ENCODE measurements at places on chromosomes 6 and 20.

GRCh38 chr6:169452117-169452868 lies 198.6 kb upstream of the THBS2 start:
- DNase-seq, result no peak

DNA sequence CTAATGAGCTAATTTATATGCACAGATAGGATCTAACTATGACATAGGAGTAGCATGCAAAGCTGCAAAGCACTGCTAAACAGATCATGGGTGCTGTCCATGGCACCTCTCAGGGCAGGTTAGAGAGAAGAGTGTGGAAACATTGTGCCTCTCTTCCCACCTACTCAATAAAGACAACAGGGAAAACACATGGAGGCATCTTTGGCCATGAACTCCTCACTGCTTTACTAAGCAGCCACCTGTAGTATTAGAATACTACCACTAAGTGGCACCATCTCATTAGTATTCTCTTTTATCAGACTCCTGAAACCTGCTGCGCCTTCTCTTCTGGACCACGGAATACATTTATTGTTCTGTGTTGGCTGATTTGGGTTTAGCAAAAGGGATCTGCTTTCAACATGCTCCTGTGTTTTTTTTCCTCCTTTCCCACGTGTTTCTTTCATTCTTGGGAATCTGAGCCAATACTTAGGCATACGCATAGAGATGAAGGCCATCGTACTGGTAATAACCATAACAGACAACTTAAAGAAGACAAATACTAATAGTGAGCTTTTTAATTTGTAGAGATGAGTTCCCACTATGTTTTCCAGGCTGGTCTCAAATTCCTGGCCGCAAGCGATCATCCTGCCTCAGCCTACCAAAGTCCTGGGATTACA lies 9.4 kb upstream of the HDDC2 start:
- DNase-seq, result no peak

DNA sequence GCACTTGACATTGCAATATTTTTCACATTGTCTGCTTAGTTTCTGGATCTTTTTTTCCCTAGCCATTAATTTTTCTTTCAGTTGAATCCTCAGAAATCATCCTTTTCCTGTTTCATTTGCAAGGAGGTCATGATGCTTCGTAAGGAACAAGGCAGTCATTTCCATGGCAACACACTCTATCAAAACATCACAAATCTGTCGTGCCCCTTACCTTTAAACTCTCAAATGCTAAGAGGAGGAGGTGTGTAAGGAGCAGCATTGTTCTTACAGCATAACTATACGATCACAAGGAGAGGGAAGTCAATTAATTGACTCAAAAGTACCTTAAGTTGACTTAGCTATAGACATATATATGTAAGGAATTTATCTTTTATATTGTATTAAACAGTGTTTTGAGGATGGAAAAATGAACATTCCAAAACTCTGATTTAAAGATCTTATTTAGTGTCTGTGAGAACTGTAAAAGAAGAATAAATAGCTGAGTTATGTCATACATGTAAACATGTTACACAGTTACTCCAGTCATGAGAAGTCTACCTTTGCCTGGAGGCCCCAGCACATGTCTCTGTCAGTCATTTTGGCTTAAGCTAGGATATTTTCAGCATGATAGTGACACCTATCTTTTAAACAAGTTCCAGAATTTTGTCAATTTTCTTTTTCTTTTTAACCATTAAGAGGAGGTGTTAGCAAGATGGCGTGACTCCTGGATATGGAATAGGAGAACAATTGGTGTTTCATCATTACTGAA lies 41.6 kb downstream of the CDKAL1 start:
- no peak for DNase-seq

DNA sequence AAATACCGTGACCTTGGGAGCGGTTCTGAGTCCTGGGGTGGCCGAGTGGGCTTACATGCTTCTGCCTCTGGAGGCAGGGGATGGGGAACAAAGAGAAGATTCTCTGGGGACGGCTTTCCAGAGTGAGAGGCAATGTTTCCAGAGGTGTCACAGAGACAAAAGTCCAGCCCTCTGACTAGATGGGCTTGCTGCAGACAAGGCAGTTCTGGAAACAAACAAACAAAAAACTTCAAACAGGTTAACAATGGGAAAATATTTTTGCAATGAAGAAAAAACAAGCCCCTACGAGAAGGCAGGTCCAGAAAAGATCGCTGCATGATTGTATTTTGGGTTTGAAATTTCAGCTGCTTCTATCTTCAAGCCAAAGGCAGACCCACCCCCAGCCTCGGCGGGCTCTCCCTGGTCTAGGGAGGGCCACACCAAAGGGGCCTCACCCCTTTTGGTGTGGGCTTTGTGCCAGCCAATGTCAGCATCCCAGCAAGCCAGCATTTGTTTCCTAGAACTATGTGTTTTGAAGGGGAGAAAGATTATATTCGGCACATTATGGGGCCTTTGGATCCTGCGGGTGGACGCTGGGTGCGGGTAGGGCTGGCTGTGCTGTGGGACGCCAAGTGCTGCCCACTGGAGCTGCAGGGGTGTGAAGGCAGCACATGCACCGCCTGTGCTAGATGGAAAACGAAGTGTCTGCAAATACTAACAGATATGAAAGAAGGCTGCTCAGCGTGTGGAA lies 42.9 kb downstream of the RIOK1 start:
- no peak for DNase-seq

DNA sequence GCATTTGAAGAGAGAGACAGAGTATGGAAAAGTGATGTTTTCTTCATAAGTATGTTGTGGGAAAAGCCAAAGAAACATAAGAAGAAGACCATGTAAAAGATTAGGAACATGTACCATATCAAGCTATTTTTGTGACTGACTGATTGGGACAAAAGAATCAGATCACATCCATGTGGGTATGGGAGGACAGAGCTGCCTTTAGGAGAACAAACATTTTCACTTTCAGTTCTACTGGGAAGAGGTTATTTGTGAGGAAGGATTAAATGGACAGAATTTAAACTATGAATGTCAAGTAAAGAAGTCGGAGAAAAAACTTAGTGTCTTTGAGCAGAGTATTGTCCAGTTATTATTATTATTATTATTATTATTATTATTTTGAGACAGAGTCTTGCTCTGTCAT lies 124.4 kb upstream of the HCRTR2 start:
- no peak for DNase-seq

DNA sequence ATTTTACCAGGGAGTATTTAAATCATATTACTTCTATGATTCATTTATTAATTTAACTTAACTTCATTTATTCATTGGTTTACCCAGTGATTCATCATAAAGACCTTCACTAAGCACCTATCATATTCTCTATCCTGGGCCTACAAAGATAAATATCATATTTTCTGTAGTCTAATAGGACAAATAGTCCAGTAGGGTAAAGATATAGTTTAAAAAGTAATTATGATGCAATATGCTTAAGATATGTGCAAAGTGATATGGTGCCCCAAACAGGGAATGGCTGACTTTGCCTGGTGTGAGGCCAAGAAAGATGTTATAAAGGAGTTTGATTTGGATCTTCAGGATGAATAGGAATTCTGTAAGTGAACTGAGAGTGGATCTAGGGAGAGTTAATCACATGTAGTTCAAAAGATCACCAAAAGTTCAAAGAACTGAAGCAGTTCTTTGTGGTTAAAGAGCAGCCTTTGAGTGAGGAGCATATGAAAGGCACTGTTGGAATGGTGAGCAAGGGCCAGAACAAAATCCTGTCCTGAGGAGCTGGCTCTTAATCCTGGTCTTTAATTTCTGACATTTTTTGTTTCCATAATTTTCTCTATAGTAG lies 45.5 kb downstream of the MLIP start:
- DNase-seq, result no peak

GRCh38 chr20:44485830-44486198 lies 10.1 kb downstream of the TTPAL start:
- DNase-seq, result no peak

DNA sequence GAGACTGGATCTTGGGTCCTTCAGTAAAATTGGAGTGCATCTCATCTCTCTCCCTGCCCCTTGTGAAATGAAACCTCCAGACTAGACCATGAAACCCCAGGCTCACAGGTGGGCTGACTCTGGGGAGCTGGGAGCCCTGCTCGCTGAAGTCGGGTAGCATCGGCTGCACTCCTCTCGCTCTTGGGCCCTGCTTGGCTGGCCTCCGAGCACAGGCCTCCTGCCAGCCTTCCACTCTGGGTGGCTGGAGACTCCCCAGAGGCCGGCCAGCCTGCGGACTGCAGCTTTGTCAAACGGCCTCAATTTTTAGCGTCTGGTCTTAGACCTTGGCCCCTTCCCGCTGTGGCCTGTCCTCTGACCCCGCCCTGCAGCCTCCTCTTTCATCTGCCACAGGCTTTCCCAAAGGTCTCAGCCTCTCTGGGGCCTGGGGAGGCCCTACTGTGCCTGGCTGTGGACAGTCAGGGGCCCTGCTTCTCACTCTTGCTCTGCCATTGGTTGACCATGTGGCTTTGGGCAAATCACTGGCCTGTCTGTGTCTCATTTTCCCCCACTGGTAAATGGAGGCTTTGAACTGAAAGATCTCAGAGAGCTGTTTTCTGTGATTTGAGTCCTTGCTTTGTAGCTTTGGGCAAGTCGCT lies 45.1 kb downstream of the SRC start:
- DNase-seq, result no peak

DNA sequence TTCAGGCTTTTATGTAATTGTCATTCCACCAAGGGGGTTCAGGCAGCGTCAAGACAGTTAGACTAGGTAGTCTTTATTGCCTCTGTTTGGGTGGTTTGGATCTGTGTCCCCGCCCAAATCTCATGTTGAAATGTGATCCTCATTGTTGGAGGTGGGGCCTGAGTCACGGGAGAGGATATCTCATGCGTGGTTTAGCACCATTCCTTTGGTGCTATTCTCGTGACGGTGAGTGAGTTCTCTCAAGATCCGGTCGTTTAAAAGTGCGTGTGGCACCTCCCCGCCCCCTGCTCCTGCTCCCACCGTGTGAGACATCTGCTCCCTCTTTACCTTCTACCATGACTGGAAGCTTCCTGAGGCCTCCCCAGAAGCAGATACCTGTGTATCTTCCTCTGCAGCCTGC lies 51.3 kb upstream of the FOXC1 start:
- DNase-seq, result no peak

- no peak for DNase-seq
These were observed 35.1 kb downstream of the IGF2R start for GRCh38 chr6:160004018-160004417.

DNA sequence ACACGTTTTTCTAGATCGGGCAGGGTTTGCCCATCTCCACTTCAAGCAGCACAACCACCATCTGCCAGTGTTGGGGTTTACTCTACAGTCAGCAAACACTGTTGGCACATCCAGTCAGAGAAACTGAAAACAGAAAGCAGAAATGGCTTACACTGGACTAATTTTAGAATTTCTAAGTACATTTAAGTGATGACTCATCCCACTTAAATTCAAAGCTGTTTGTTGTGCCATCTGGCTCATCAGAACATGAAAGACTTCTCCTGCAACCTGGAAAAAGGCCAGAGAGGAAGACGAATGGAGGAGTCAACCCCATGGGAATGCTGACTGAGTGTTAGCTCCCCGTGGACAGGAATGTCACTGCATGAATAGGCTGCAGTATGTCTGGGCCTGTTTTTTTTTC lies 21.8 kb downstream of the FAM209B start:
- no peak for DNase-seq

GRCh38 chr6:30720738-30721197 lies 616 bp downstream of the TUBB start:
- DNase-seq, result peak; percentile 63

DNA sequence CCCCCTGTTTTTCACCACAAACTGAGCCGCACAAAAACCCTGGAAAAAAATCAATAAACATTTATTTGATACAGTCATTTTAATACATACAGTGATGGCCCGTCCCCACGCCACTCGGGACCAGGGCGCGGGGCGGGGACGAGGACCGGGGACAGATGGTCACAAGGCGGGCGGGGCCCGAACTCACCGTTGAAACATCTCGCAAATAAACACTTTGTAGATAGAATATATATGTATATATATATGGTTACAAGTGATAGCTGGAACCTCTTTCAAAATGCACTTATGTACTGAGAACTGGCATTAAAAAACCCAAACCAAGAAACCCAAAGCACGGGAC lies 418 bp upstream of the UCKL1 start:
- DNase-seq, result no peak

DNA sequence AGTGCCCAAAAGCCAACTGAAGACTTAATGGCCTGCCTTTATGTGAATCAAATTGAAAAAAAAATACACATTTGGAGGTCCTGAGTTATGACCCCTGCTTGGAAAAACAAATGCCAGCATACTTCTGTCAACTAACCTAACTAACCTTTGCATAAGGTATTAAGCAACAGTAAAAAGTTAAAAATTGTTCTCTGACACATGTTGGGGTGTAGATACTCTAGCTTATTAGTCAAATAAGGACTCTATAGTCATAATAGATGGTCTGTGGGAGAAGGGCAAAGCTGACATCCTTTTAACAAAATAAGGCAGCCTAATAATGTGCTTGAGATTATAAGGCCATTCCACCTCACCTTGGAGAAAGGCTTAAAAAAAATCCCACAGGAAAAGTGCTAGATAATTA lies 140.5 kb downstream of the HIVEP2 start:
- no peak for DNase-seq

- DNase-seq, result no peak
These were observed 90.1 kb upstream of the AFDN start for GRCh38 chr6:167736486-167737204.

- no peak for DNase-seq
These were observed 35.3 kb downstream of the SPDEF start for GRCh38 chr6:34520645-34521462.

- DNase-seq, result no peak
These were observed 6.5 kb upstream of the TFAP2A start for GRCh38 chr6:10421158-10421920.

- no peak for DNase-seq
These were observed 353.9 kb downstream of the BCKDHB start for GRCh38 chr6:80460257-80460865.

DNA sequence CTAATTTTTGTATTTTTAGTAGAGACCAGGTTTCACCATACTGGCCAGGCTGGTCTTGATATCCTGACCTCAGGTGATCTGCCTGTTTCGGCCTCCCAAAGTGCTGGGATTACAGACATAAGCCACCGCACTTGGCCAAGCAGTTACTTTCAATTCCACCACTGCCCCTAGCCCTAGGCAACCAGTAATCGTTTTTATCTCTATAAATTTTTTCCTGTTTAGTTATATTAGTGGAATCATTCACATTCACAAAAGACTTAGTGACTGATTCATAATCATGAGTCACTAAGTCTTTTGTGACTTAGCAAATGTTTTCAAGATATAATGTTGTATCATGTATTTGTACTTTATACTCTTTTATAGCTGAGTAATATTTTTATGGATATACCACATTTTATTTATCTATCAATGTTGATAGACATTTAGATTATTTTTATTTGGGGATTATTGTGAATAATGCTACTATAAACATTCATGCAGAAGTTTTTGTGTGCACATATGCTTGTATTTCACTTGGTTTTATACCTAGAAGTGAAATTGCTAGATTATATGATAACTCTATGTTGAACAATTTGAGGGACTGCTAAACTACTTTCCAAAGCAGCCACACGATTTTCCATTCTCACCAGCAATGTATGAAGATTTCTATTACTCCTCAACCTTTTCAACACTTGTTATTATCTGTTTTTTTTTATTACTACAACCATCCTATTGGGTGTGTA lies 421.4 kb upstream of the ID4 start:
- no peak for DNase-seq

All from stimulated activated CD4-positive, alpha-beta T cell treated with anti-CD3 and anti-CD28 coated beads, Interleukin-12 subunit alpha, Interleukin-12 subunit beta, amount 100 ng/mL, for 4 hours (primary cell).